Head of caudate nucleus (tissue), 42 donors: ENCODE measurements at places on chromosomes 5 and 9.

GRCh38 chr9:20191228-20191840 lies 402.5 kb upstream of the SLC24A2 start:
- no peak for DNase-seq

DNA sequence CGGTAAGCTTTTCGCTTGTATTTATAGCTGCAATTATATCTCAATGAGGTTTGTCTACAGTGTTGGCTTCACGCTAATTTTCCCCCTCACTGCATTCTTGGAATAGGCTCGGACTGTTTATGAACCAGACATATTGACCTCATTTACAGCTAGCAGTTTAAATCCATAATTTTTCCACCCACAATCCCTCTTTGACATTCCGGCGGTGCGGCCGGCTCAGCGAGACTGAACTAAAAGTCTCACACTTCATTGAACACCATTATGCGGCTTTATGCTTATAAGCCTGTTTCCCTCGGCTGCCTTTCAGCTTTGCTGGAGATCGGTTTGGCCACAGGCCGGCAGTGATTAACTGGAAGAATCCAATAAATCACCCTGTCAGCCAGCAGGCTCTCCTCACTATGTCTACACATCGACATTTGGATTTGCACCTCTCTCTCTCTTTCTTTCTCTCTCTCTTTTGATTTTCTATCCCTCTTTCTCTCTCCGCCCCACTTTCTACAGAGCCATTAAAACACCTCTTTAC lies 315.0 kb upstream of the TLE4 start:
- peak; percentile 29 for DNase-seq

- DNase-seq, result peak; percentile 13
Measured at GRCh38 chr9:92724528-92725265, 39.9 kb downstream of the BICD2 start.

GRCh38 chr5:36590513-36591286 lies 15.7 kb upstream of the SLC1A3 start:
- DNase-seq, result no peak

GRCh38 chr5:156984064-156984463 lies 21.0 kb upstream of the TIMD4 start:
- no peak for DNase-seq

GRCh38 chr9:120484162-120484561 lies 95.8 kb downstream of the CDK5RAP2 start:
- no peak for DNase-seq

- no peak for DNase-seq
Measured at GRCh38 chr5:137627293-137627692, 108.6 kb downstream of the KLHL3 start.

GRCh38 chr9:120284821-120285220 lies 295.1 kb downstream of the CDK5RAP2 start:
- no peak for DNase-seq

DNA sequence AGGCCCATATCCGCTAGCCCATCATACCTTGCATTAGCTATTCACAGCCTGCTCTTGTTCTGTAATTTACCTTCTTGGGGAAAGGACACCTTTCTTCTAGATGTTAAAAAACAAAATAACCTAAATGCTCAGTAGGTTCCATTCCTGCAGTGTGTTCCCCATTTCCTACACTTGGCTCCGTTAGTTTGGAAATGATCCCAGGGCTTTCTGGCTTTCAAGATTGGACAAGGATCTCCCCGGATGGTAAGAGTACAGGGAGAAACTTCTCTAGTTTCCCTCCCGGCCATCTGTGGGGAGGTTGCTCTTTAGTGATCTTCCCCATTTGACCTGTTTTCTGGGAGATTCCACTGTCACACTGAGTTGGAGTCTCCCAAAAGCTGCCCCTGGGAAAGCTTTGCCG lies 27.3 kb upstream of the STC2 start:
- DNase-seq, result no peak

GRCh38 chr9:127178686-127179632 lies 56.5 kb upstream of the ANGPTL2 start:
- no peak for DNase-seq

- no peak for DNase-seq
Measured at GRCh38 chr9:22815246-22815645, 368.6 kb downstream of the DMRTA1 start.

DNA sequence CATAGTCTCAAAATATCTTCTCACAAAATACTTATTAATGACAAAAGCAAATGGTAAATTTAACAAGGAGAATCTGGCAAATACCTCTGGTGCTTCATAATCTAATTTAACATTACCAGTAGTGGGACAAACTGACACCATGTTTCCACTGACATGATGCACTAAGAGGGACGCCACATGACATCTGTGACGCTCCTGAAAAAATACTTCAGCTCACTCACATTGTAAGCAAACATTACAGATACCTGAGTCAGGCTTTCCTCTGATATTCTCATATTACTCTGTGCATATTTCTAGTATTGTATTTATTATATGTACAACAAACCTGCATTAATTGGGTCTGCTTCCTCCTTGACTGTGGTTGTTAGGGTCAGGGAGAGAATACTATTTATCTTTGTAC lies 56.7 kb upstream of the OSMR start:
- DNase-seq, result no peak

GRCh38 chr5:154375329-154376008 lies 70.3 kb upstream of the SAP30L start:
- no peak for DNase-seq

DNA sequence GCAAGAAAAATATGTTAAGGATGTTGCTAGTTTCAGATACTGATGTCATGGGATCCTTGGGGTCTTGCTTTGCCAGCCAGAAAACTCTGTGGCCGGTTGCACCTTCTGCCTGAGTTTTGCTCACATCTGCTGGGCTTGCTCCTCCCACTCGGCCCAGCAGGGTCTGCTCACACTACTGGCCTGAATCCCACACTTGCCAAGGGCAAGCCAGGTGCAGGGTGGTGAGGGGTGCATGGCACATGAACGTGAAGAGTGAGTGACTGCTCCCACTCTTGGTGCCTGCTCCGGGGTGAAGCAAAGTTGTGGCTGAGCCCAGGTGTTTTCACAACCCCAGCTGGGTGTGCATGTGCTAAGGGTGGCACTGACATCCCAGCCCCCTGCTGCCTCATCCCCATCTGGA lies 83.1 kb upstream of the STARD4 start:
- DNase-seq, result no peak
